ENCODE measurements at places on chromosomes 4 and X.

DNA sequence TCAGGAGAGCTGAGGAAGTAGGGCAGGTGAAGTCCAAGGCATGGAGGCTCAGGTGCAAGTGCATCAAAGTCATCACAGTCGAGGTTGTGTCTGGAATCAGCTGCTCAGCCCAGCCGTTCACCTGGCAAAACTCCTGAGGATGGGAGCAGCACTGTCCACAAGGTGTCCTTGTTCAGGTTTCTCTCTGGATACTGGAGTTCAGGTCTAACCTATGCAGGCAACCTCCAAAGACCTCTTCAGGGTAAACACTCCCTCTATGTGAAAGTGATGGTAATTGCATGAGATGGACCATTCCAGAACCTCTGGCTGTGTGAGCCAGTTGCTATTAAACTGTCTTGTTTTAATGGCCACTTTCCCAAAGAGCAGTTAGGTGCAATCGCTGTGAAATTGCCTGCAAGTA lies 120.2 kb upstream of the PSAPL1 start:
- no peak for DNase-seq

DNA sequence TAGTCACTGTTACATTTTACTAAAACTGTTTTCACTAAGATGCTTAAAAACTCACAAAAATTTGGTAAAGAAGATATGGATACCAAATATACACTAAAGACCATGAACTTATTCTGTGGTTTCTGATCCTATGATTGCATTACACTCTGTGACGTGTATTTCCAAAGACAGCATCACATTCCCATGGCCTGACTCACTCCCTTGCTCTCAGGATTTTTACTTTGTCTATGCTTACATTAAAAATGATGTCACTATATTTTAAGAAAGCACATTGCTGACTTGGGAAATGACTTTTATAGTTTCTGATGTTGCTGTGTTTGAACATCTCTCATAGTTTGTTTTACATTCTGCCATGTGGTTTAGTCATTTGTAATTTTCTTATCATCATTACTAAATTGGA lies 327.9 kb upstream of the MAGEB18 start:
- DNase-seq: no peak

DNA sequence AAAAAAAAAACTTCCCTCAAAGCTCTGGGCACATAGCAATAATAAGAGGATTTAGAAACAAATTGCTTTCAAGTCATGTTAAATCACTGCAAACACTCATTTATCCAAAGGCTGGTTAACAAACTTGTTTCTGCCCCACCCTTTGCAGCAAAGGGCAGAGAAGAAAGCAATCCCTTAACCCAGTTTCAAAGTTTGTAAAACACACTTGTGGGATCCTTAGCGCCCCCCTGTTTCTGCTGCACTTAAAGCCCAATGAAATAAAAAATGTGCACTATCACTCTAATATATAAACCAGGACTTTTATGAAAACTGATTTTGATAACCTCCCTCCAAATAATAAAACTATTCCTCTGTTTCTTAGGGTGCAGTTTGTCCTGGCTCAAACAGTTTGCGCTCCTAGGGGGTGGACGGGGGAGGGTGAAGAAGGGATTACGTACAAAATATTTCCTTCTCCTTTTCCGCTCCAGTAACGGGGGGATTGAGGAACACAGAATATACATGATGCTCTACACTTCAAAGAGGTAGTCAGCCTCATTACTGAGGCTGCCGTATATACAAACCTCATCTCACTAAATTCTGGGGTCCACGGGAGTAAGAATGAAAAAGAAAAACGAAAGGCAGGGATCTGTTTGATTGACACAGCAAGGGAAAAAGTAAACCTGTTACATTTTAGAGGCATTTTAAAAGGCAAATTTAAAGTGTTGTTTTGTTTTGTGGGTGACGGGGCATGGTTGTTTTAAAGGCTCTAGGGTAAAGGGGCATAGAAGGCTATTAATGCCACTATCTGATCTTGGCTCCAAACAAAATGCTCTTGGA lies 3.1 kb upstream of the PCDH10 start:
- no peak for DNase-seq

DNA sequence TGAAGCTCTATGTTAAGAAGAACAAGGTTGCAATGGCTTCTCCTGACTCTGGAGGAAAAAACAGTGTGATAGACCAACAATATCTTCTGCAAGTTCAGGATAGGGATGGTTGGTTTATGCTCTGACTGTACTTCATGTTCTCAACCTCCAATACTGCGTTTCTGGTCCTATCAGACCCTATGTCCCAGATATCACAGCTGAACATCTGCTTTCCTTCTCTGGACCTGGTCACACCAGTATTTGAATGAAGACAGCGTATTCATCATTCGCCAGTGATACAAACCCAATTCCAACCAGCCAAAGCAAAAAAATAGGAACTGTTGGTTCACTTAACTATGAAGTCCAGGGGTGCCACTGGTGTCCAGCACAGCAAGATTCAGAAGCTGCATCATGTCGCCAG lies 124.5 kb upstream of the KLF3 start:
- DNase-seq: no peak

DNA sequence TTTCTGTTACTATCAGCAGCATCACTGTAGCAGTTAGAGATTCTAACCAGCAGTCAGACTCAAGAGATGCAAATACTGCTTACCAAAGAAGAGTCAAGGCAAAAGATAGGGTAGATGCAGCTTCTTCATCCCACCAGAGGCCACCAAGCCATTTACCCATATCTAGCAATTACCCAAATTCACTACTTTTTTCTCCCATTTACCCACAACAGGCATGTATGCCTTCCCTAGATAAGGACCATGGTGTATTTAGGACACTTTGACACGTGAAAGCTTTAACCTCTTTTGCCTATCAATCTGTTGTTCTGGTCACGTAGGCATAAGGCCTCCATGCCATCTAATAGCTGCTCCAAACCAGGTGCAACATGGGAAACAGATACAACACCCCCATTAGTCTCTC lies 5.6 kb downstream of the LARP7 start:
- DNase-seq: no peak

GRCh38 chrX:16268206-16268605 lies 100.9 kb downstream of the MAGEB17 start:
- DNase-seq: no peak

Data from sciatic nerve (tissue), 2 donors.